Stimulated activated CD4-positive, alpha-beta T cell treated with anti-CD3 and anti-CD28 coated beads, TNF-alpha, amount 100 ng/mL, for 1 hour (primary cell): ENCODE measurements at places on chromosomes 2 and 18.

GRCh38 chr2:43444989-43445645 lies 150.7 kb downstream of the THADA start:
- no peak for DNase-seq

DNA sequence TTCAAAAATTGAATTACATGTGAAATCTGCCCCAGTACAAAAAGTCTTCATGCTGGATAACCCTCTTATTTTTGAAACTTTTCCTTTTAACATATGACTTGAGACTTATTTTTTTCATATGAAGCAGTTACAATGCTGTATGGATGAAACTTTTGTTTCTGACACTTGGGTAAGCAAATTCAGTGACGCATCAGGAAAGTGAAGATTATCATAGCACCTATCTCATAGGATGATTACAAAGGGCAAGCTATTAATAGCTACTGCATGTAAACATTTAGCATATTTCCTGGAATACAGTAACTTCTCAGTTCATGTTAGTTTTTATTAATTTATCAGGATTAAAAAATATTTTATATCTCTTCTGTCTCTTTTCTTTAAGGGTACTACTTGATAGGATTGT lies 1109.2 kb downstream of the LRP1B start:
- no peak for DNase-seq

GRCh38 chr18:57223144-57223870 lies 76.4 kb downstream of the BOD1L2 start:
- no peak for DNase-seq

- no peak for DNase-seq
These were observed 96.3 kb downstream of the EVA1A start for GRCh38 chr2:75464348-75464946.

GRCh38 chr2:2573658-2574293 lies 242.7 kb upstream of the MYT1L start:
- no peak for DNase-seq

DNA sequence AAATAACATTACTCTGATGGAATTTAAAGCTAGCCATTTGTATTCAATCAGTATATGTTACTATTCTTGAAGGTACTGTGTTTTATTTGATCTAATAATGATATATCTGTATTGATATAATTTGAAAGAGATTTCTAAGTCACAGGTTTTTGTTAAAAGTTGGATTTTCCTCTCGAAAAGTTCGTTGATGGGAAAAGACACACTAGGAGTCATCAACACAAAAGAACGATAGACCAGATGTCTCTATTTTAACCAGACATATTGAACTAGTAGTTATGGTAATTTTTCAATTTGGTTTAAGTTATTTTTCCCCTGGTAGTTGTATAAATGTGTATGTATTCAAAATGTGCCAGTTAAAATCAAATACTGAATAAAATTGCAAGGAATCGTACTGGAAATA lies 2.5 kb downstream of the ASXL3 start:
- no peak for DNase-seq

DNA sequence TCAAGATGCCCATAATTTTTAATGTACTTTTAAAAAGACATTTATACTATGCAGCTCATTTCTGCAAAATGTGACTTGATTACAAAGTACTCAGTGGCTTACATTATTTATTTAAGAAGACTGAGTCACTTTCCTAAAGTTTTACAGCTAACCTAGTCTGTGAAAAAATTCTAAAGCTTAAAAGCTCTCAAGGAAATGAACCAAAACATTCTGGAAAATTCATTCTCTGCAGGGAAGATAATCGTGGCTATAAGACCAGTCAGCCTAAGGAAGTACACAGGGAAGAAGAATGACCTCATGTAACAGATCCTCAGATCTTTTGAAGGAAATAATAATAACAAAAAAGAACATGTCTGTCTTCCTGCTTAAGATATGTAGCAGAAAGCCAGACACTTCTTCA lies 232.1 kb upstream of the STK17B start:
- DNase-seq, result no peak

GRCh38 chr2:232476791-232477190 lies 10.8 kb downstream of the ECEL1 start:
- no peak for DNase-seq

DNA sequence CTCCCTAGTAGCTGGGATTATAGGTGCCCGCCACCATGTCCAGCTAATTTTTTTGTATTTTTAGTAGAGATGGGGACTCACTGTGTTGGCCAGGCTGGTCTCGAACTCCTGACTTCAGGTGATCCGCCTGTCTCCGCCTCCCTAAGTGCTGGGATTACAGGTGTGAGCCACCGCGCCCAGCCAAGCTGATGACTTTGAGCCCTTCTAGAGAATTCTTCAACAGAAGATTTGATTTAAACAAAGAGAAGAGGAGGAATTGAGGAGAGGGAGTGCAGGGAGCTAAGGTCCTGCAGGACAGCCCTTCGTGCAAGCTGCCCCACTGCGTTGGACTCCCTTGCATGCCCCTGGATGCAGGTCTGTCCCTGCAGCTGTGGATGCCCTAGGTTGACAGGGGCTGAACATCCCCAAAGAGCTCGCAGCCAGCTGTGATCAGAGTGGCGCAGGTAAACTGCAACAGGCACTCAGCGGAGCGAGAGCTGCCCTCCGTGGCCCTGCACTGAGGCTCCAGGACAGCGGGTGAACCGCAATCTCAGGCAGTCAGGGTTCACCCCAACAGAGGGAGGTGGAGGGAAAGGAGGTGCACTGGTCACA lies 13.7 kb downstream of the ADRA2B start:
- DNase-seq, result no peak

- no peak for DNase-seq
These were observed 666.9 kb downstream of the PLCL1 start for GRCh38 chr2:198471291-198471690.

- no peak for DNase-seq
These were observed 87.0 kb upstream of the TMEM200C start for GRCh38 chr18:5982332-5982731.

- no peak for DNase-seq
These were observed 8.6 kb upstream of the HAAO start for GRCh38 chr2:42800981-42801380.

GRCh38 chr2:69168950-69169654 lies 156.1 kb downstream of the ANTXR1 start:
- DNase-seq, result no peak

DNA sequence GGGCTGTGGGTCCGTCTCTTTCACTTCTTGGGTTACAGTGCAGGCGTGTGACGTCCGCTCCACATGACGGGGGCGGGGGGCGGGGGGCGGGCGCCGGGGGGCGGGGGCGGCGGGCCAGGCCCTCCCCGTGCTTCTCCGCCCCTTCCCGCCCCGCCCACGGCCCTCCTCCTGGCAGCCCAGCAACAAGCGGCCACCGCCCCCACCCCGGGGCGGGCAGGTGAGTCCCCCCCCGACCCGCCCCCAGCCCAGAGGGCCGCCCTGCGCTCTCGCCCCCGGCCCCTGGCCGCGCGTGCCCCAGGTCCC lies 3.6 kb downstream of the ZNF516 start:
- DNase-seq, result peak; percentile 62

DNA sequence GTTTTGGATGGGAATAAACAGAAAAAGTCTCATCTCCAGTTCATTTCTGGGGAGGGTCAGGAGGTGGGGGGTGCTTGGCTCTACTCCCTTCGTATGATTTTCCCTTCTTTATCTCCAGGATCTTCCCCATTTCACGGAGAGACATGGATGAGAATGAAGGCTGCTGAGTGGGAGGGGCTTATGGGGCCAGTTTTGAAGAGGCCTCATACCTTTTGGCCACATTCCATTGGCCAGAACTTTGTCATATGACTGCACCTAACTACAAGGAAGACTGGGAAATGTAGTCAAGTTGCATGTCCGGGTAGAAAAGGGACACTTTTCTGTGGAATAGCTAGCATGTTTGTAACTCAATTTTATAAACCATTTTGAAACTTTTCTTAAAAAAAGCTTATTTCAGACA lies 117.6 kb downstream of the NEDD4L start:
- no peak for DNase-seq

- DNase-seq, result no peak
These were observed 16.3 kb upstream of the MYO3B start for GRCh38 chr2:170161516-170162270.

DNA sequence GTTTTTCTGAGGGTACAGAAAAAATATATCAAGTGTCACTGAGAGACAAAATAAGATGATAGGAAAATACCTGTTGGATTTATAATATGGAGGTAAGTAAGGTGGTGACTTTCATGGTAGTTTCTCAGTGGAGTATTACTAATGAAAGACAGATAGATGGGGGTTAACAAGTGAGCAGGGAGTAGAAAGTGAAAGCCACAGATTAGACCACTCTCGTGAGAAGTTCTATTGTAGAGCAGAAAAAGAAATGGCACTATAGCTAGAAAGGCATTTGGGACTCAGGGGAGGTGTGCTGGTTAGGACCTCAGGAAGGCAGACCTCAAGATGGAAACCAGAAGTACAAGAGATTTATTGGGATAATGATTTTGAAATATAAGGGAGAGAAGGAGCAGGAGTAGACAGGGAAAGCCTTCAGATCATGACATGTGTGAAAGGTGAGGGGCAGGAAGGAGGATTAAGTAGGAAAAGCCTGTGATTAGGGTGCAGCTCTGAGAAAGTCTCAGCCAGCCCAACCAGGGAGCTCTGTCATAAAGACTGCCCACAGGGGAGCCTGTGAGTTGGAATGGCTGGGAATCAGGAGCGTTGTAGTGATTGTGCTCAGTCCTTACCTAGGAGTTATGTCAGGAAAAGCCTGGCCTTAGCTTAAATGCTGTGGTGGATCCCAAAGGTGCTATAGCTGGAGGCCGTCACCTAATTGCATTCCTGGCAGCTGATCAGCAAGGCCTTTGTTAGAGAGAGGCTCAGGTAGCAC lies 198.1 kb downstream of the IKZF2 start:
- no peak for DNase-seq

DNA sequence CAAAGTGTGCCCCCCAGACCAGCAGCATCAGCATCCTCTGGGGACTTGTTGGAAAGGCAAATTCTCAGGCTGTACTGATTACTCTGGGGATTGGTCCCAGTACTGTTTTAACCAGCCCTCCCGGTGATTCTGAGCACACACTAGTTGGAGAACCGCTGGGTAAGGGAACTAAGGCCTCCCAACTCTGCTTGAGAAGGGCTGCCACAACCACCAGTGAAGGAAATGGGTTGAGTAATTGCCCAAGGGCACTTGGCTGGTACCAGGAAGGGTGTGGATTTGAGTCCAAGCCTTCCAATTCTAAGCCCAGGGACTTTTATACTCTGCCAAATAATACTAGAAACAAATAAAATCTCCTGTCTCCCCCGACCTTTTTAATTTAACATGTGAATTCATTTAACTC lies 219.9 kb downstream of the SETBP1 start:
- DNase-seq, result no peak

DNA sequence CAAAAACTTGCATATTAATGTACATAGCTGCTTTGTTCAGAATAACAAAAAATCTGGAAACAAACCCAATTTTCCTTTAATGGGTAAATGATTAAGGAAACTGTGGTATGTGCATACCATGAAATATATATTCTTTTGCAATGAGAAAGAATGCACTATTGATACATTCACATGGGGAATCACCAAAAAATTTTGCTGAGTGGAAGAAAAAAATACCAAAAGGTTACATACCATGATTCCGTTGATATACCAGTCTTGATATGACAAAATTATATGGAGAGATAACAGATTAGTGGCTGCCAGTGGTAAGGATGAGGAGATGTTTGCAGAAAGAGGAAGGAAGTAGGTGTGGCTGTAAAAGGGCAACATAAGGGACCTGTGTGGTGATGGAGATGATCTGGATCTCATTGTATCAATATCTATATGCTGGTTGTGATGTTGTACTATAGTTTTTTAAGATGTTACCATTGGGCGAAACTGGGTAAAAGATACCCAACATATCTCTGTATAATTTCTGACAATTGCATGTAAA lies 54.6 kb upstream of the BCL2L11 start:
- DNase-seq, result no peak

GRCh38 chr18:9380101-9380500 lies 45.5 kb downstream of the TWSG1 start:
- no peak for DNase-seq
